ENCODE measurements at places on chromosomes 5 and 9. TPM values are rescaled to one million over a fixed set of nuclear protein-coding genes. Genes with fewer than 3 reads are reported as not detected.

KIAA0825 gene
- total RNA-seq = 3.2 TPM

DNA sequence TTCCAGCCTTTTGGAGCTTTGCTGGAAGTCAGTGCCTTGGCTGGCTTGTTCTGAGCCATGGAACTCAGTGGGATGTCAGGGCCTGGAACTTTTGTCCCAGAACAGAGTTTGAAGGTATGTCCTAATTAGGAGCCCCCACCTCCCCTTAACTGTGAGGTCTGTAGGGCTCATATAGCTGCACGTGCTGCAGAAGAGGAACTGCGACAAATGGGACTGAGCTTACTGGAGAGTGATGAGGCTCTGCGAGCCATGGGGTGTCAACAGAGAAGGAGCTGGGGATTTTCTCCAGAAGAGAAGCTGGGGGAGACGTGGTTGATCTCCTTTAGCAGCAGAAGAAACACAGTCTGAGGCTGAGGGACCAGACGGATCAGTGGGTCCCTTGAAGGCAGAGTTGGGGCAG lies 10.9 kb downstream of the TMEM8B start:
- H3K36me3 ChIP-seq = no peaks in the 10 kb centered on the region
- DNase-seq = no peak
- H3K27ac ChIP-seq = no peak overlapping the region
- H3K27me3 ChIP-seq = no peaks in the 10 kb centered on the region

SLC6A18 gene
- total RNA-seq = not detected

MLANA gene
- 0.05 TPM for total RNA-seq

DNA sequence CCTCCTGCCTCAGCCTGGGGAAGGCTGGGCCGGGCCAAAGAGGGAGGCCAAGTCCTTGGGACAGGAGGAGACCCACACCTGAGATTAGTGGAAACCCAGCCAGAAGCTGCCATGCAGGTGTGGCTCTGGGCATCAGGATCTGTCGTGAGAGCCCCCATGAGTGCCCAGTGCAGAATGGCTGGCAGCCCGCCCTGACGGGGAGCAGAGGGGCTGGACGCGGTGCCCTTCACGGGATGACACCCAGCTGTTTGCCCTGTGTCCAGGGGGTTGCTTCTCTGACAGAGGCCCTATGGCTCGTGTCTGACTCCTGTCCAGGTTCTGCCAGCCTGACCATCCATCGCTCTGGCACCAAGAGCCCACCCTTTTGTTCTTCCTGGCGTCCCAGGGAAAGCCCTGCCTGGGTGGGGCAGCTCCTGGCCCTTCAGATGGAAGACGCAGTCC lies 8.5 kb downstream of the DIPK1B start:
- H3K36me3 ChIP-seq = peaks cover 30% of the 10 kb centered on the region
- no peaks in the 10 kb centered on the region for H3K4me1 ChIP-seq
- DNase-seq = no peak
- no peak overlapping the region for H3K27ac ChIP-seq
- H3K27me3 ChIP-seq = no peaks in the 10 kb centered on the region

SURF4 gene
- 196 TPM for total RNA-seq

DNA sequence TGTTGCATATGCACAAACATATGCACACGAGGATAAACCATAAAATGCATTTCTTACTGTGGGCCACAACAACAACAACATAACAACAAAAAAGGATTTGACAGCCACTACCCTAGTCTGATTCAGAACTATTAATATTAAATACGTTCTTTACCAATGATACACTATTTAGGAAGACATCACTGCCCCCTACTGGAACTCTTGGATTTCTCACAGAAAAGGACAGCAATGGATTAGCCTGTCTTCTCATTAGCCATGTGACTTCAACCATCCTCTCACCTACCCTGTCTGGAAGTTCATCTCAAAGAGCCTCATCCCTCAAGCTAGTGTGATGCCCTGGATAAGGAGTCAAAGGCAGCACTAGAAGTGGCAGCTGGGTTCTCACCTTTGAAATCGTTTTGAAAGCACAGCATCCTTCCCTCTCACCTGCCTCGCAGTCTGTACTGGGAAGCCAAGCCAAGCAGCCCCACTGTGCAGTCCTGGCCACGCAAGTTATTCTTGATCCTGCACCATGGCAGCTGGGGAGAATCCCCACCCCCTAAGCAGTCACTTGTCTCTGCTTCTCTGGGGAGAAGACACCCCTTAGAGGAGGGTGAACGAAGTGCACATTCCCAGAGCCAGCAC lies 64.6 kb downstream of the SH3TC2 start:
- no peak overlapping the region for H3K27ac ChIP-seq
- no peaks in the 10 kb centered on the region for H3K36me3 ChIP-seq
- peaks cover 8% of the 10 kb centered on the region for H3K4me1 ChIP-seq
- H3K4me3 ChIP-seq = no peak overlapping the region
- no peak for DNase-seq

- no peak overlapping the region for H3K27ac ChIP-seq
- H3K36me3 ChIP-seq = no peaks in the 10 kb centered on the region
- no peak overlapping the region for H3K4me3 ChIP-seq
- no peaks in the 10 kb centered on the region for H3K4me1 ChIP-seq
- no peaks in the 10 kb centered on the region for H3K27me3 ChIP-seq
- DNase-seq = no peak
Observed at GRCh38 chr9:83342731-83343130, 195.5 kb downstream of the FRMD3 start.

DNA sequence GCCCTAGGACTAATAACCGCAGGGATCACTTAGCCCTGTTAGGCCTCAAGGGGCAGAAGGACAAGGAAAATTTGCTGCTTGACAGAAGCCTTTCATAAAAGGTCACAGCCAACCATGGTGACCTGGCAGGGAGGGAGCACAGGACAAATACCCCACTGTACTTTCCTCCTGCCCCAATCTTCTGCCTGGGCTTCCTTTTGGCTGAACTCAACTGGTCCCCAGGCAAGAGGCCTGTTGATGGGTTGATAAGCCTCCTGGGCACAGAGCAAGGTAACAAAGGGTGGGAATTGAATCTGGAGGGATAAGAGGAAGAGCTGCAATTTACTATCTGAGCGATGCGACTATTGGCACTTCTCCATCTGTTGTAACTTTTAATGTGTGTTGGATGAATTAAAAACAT lies 392.9 kb downstream of the RASEF start:
- H3K36me3 ChIP-seq = no peaks in the 10 kb centered on the region
- H3K4me3 ChIP-seq = no peak overlapping the region
- H3K27ac ChIP-seq = no peak overlapping the region
- H3K4me1 ChIP-seq = no peaks in the 10 kb centered on the region

- no peak overlapping the region for H3K27ac ChIP-seq
- H3K4me1 ChIP-seq = no peaks in the 10 kb centered on the region
- no peaks in the 10 kb centered on the region for H3K27me3 ChIP-seq
- H3K4me3 ChIP-seq = no peak overlapping the region
- DNase-seq = no peak
Observed at GRCh38 chr5:122321921-122322320, 9.9 kb downstream of the SNCAIP start.

NEUROG1 gene
- total RNA-seq = not detected

- no peaks in the 10 kb centered on the region for H3K36me3 ChIP-seq
- H3K4me3 ChIP-seq = no peak overlapping the region
- no peak for DNase-seq
- no peak overlapping the region for H3K27ac ChIP-seq
- no peaks in the 10 kb centered on the region for H3K4me1 ChIP-seq
- H3K27me3 ChIP-seq = no peaks in the 10 kb centered on the region
Observed at GRCh38 chr5:79285285-79285684, 49.4 kb downstream of the JMY start.

DNA sequence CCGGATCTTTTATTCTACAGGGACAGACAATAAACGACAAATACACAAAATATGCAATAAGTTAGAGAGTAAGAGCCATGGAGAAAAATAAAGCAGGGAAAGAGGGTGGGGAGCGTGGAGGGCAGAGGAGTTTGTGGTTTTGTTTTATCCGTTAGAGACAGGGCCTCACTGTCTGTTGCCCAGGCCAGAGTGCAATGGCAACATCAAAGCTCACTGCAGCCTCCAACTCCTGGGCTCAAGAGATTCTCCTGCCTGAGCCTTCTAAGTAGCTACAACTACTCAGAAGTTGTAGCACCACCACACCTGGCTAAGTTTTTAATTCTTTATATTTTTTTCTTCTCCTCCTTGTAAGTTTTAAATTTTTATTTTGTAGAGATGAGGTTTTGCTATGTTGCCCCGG lies 54.5 kb upstream of the CTNNA1 start:
- no peaks in the 10 kb centered on the region for H3K4me1 ChIP-seq
- no peaks in the 10 kb centered on the region for H3K36me3 ChIP-seq
- H3K27ac ChIP-seq = no peak overlapping the region
- DNase-seq = no peak

SPAG8 gene
- total RNA-seq = 0.56 TPM

FGF1 gene
- 0.25 TPM for total RNA-seq

DNA sequence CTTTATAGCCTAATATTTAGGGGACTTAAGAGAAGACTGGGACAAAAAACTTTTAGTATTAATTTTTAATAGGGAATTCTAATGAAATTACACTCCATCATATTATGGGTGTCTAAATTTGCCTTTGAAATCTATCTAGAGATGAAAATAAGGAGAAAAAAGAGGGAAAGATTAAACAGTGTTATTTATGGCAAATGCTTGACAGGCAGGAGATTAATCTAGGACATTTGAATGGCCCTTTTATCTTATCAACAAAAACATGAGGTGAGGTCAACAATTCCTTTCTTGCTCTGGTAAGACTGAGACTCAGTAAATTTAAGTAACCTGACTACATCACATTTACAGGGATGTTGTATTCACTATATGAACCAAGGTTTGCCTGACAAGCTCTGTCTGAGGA lies 852.8 kb upstream of the CTNND2 start:
- H3K36me3 ChIP-seq = no peaks in the 10 kb centered on the region
- H3K4me1 ChIP-seq = no peaks in the 10 kb centered on the region
- H3K27ac ChIP-seq = no peak overlapping the region
- no peaks in the 10 kb centered on the region for H3K27me3 ChIP-seq

GRCh38 chr9:108812396-108813025 lies 43.3 kb downstream of the ACTL7B start:
- H3K4me3 ChIP-seq = no peak overlapping the region
- H3K27me3 ChIP-seq = no peaks in the 10 kb centered on the region
- H3K27ac ChIP-seq = no peak overlapping the region
- no peak for DNase-seq
- no peaks in the 10 kb centered on the region for H3K4me1 ChIP-seq

DNA sequence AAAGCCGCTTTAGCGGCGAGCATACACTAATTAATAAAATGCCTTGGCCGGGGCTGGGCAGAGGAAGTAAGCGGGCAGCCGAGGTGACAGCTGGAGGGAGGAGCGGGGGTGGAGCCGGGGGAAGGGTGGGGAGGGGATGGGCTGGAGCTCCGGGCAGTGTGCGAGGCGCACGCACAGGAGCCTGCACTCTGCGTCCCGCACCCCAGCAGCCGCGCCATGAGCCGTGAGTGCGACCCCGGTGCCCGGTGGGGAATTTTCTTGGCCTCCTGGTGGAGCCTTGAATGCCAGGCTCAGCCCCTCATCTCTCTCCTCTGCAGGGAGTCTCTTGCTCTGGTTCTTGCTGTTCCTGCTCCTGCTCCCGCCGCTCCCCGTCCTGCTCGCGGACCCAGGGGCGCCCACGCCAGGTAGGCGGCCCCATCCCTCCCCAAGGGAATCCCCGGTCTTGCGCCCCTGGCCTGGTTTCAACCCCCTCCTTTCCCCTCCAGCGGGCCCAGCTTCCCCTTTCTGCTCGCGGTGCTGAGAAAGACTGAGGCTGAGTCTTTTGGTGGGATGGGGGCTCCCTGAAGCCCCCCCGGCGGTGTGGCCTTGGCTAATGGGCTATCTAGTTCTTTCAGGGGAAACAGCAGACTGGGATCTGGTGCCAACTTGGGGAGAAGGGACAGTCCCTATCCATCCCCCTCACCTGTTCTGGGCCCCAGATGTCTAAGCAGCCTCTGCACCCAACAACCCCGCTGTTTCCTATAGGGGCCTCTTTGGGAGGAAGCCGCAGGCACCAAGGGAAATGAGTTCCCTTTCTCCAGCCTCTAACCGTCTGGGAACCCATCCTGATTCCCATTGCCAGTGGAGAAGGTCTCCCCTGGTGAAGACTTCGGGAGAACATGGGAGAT lies at the start of gene PTGS1:
Gene PTGS1, plus strand, starts transcription at position 156 of the 887 bp plus-strand sequence. Its CDS starts 61 bp downstream, at position 217.
- no peaks in the 10 kb centered on the region for H3K36me3 ChIP-seq
- peaks cover 3% of the 10 kb centered on the region for H3K4me1 ChIP-seq
- DNase-seq = peak; percentile 70
- H3K4me3 ChIP-seq = no peak within 1 kb of the TSS
- no peaks in the 10 kb centered on the region for H3K27me3 ChIP-seq

GRCh38 chr9:131366761-131367401 lies 27.0 kb upstream of the PRRC2B start:
- no peak overlapping the region for H3K4me3 ChIP-seq
- H3K4me1 ChIP-seq = peaks cover 4% of the 10 kb centered on the region
- no peaks in the 10 kb centered on the region for H3K36me3 ChIP-seq
- no peak for DNase-seq
- no peaks in the 10 kb centered on the region for H3K27me3 ChIP-seq

- DNase-seq = peak; percentile 64
- peak within 1 kb of the TSS; percentile 97 for H3K27ac ChIP-seq
- H3K4me3 ChIP-seq = peak within 1 kb of the TSS; percentile 78
- H3K4me1 ChIP-seq = peaks cover 19% of the 10 kb centered on the region
Observed at GRCh38 chr5:115601701-115602590, at the start of gene TICAM2. TICAM2 (minus strand) TSS chr5:115602479; CDS start chr5:115581256, 21,223 bp downstream.

DNA sequence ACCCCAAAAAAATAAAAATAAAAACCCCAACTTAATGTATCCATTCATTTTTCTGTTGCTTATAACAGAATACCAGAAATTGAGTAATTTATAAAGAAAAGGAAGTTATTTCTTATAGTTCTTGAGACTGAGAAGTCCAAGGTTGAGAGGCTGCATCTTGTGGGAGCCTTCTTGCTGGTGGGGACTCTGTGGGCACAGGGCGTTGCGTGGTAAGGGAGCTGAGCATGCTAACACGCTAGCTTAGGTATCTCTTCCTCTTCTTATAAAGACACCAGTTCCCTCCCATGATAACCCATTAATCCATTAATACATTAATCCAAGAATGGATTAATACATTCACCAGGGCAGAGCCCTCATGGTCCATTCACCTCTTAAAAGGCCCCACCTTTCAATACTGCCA lies 150.9 kb downstream of the ZSWIM6 start:
- H3K27me3 ChIP-seq = no peaks in the 10 kb centered on the region
- peaks cover 22% of the 10 kb centered on the region for H3K4me1 ChIP-seq
- H3K36me3 ChIP-seq = peaks cover 2% of the 10 kb centered on the region
- DNase-seq = no peak

RNF183 gene
- total RNA-seq = not detected

- no peaks in the 10 kb centered on the region for H3K4me1 ChIP-seq
- no peak for DNase-seq
- no peaks in the 10 kb centered on the region for H3K27me3 ChIP-seq
- H3K4me3 ChIP-seq = no peak overlapping the region
Observed at GRCh38 chr9:21728781-21729180, 73.7 kb upstream of the MTAP start.

- no peak overlapping the region for H3K27ac ChIP-seq
- no peak for DNase-seq
- H3K36me3 ChIP-seq = no peaks in the 10 kb centered on the region
- no peak overlapping the region for H3K4me3 ChIP-seq
- H3K27me3 ChIP-seq = no peaks in the 10 kb centered on the region
Observed at GRCh38 chr9:16138561-16139491, 586.0 kb downstream of the CCDC171 start.

- DNase-seq = no peak
- no peaks in the 10 kb centered on the region for H3K4me1 ChIP-seq
- H3K27ac ChIP-seq = no peak overlapping the region
- no peaks in the 10 kb centered on the region for H3K36me3 ChIP-seq
- H3K27me3 ChIP-seq = no peaks in the 10 kb centered on the region
Observed at GRCh38 chr9:103991698-103992097, 102.4 kb upstream of the SMC2 start.

SET gene
- 95.6 TPM for total RNA-seq

Data from liver (tissue), 10 donors.